ENCODE measurements at places on chromosomes 5 and 9. TPM values are rescaled to one million over a fixed set of nuclear protein-coding genes. Genes with fewer than 3 reads are reported as not detected.

ARHGEF28 gene
- 0.47 TPM for total RNA-seq

LMNB1 gene
- 94.3 TPM for total RNA-seq

DIPK1B gene
- total RNA-seq, result 71.3 TPM

WDR31 gene
- 1.3 TPM for total RNA-seq

BARHL1 gene
- not detected for total RNA-seq

KIF20A gene
- total RNA-seq, result 8.7 TPM

SPINK6 gene
- total RNA-seq, result not detected

PCDHGA5 gene
- total RNA-seq, result 4.6 TPM

TLX3 gene
- 161 TPM for total RNA-seq

DNA sequence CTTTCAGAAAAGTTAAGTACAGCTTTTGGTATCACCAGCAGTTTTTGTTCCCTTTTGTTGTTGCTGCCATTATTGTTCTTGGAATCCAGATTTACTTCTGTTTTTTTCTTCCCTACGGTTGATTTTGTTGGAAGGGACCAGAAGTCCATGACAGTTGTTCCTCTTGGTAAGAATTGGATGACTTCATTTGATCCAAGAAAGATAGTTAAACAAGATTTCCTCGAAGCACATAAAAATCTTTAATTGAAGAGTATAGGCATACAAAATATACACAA, 65.4 kb downstream of the CDC42SE2 start:
- no peak for DNase-seq

DNA sequence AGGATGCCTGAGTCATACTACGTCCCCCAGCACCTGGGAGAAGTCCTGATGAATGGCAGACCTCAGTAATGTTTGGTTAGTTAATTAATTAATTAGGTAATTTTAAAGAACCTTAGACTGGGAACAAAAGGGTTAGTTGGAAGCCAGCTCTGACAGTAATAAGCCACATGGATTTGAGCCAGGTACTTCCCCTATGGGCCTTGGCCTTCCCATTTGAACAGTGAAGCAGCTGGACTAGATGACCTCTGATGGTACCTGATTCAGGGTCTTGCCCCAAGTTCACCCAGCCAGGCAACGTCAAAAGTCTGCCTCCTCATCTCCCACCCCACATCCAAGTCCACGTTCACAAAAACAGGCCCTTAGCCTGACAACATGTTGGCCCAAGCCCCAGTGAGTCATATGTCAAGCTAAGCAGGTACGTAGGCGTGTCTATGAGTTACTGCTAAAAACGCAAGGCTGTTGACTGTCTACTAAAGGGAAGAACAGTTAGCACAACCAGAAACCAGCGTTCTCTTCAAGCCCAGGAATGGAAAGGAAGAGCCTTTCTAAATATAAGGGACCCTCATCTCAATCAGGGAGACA, 303.2 kb downstream of the ACTL7B start:
- DNase-seq, result no peak

GRCh38 chr5:25974451-25974850, 1063.9 kb downstream of the CDH9 start:
- no peak for DNase-seq

GRCh38 chr5:36724467-36725332, 118.3 kb downstream of the SLC1A3 start:
- no peak for DNase-seq

GRCh38 chr9:18268381-18268780, 205.6 kb upstream of the ADAMTSL1 start:
- DNase-seq, result no peak

- DNase-seq, result peak; percentile 75
These were observed 5.3 kb upstream of the KLF9 start for GRCh38 chr9:70419556-70420440.

GRCh38 chr9:7223981-7224380, 466.2 kb downstream of the KDM4C start:
- DNase-seq, result no peak

DNA sequence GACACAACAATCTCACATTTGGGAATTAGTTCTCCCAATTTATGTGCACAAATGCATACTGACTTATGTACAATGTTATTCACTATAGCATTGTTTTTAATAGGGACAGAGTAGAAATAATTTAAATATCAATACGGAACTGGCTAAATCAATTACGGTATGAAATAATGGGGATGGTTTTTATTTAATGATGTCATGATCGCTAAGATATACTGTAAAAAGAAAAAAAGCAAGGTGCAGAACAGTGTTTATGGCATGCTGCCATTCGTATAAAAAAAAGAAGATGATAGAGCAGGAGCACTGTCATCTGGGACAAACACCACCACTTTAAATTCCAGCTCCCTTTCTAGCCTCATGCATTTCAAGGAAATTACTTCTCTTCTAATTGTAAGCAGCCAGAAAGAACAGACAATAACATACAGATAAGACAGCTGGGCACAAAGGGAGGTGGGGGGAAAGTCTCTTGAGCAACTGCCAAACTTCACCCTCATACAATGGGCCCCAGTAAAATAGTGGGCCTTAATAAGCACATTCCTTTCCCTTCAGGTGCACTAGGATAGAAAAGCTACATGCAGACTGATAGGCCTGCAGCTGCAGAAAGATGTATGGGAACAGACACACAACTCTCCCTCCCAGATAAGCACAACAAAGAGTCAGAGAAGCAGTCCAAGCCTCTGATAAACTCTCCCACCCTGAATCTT, 8.4 kb downstream of the SREK1IP1 start:
- no peak for DNase-seq

GRCh38 chr5:59698207-59699178, 195.0 kb downstream of the PDE4D start:
- no peak for DNase-seq

- DNase-seq, result no peak
These were observed 14.9 kb downstream of the ZNF474 start for GRCh38 chr5:122144236-122144635.

GRCh38 chr5:134459491-134459890, 47.8 kb upstream of the CDKN2AIPNL start:
- DNase-seq, result no peak

GRCh38 chr5:141742866-141743851, 61.1 kb upstream of the ARAP3 start:
- no peak for DNase-seq

GRCh38 chr9:7237473-7238246, 479.9 kb downstream of the KDM4C start:
- no peak for DNase-seq

DNA sequence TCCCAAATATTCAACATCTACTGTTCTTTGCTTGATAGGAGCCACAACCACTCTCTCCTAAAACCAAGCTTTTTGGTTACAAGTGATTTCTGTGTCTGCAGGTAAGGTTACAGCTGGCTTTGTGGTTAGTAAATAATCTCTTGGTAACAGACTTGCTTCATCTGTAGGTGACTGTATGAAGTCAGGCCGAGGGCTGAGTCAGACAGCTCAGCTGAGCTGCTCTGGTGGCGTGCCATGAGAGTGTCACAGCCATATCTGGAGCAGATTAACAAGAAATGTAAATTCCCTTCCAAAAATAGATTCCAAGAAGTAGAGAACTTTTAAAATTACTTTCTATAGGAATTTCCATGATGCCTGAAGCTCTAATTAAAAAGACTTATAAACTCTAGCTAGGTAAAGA, 23.7 kb upstream of the TAS2R1 start:
- no peak for DNase-seq

DNA sequence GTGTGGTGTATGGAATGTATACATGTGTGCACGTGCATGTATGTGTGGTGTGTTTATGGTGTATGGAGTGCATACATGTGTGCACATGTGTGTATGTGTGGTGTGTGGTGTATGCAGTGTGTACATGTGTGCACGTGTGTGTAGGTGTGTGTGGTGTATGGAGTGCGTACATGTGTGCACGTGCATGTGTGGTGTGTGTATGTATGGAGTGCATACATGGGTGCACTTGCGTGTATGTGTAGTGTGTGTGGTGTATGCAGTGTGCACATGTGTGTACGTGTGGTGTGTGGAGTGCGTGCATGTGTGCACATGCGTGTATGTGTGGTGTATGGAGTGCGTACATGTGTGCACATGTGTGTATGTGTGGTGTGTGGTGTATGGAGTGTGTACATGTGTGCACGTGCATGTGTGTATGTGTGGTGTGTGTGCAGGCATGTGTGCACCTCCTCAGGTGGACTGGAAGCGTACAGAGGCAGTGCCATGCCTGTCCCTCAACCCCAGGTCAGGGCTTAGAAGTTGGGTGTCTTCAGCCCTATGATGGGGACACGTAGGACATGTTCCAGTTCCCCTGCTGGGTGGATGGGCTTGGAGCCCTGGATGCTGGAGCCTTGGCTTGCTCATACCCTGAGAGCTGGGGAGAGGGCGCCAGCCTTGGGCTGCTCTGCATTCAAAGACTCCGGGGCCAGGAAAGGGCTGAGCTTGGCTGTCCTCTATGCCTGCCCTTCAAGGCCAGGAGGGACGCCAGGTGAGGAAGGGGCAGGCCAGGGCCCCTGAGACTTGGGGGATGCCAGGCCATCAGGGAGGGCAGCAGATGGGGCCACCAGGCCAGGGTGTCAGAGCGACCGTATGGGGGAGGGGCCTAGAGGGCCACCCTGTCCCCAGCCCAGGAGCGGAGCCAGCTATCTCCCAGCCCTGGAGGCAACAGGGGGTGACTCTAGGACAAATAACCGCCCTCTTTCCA, 12.2 kb downstream of the MYMK start:
- no peak for DNase-seq

DNA sequence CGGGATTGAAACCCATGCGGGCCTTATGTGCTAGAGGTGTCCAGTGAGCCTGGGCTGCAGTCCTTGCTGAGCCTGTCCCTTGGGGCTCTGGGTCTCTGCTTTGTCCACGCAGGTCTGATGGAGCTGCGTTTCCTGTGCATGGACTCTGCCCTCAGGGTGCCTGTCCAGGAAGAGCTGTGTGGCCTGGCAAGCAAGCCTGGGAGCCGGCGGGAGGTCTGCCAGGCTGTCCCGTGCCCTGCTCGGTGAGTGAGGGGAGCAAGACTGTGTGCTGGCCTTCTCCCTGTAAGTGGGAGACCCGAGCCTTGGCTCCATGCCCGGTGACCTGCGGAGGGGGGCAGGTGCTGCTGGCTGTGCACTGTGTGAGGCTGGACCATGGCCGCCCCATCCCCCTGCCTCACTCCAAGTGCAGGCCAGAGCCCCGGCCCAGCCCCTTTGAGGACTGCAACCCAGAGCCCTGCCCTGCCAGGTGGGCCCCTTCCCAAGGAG, 11.2 kb upstream of the CACFD1 start:
- DNase-seq, result no peak

GRCh38 chr5:73751254-73751914, 125.4 kb downstream of the ARHGEF28 start:
- DNase-seq, result no peak

- no peak for DNase-seq
These were observed 26.4 kb upstream of the FKTN start for GRCh38 chr9:105531530-105531929.

GRCh38 chr5:39433848-39434247, 9.1 kb upstream of the DAB2 start:
- no peak for DNase-seq

- DNase-seq, result peak; percentile 88
These were observed 11.4 kb upstream of the ASS1 start for GRCh38 chr9:130433168-130433946.

- DNase-seq, result no peak
These were observed 4.3 kb downstream of the NPR2 start for GRCh38 chr9:35795695-35796094.

DNA sequence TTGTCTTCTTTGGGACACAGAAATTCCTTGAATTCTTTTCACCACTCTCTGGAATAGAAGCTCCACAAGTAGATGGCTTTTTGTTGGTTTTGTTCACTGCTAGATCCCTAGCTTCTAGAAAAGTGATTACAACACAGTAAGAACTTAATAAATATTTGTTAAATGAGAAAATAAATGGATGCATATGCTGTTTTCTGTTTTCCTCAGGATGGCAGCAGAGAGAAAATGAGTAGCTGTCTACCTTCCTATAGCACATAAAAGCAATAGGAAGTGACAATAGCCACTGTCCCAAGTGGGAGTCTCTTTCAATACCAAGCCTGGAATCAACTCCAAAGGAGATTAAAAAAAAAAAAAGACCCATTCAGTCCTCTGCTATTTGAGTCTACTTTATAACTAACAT, 100.6 kb upstream of the NREP start:
- DNase-seq, result no peak

- DNase-seq, result peak; percentile 80
These were observed 23.1 kb upstream of the CNOT6 start for GRCh38 chr5:180470966-180471582.
